ENCODE measurements at places on chromosomes 6 and 20.
A peak's percentile ranks its signal among the peaks of the same experiment; 100 is the strongest.

DNA sequence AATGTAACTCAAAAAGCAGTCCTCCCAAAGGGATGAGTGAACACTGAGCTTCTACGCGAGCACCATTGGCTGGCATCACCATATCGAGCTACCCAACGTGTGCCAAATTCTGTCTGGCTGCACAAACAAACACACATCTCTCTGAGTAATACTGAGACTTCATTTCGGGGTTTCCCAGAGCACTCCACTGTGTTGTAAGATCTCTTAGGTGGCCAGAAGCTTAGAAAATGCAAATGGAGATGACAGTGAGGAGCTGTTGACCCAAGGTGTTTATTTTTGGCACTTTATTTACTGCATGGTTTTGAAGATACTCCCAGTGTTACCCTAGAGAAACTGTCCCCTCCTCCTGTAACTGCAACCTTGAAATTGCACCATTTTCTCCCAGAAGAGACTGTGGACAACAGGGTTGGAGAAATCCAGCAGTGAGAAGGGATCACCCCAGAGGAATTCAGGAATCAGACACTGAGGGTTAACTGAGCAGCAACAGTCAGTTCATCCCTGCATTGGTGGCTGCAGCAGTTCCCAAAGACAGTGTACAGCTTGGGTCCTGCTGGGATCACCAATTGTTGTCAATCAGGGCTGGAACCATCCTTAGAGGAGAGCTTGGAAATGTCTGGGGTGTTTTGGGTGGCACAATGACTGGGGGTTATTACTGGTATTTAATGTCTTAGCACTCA, 1.0 kb upstream of the RIPOR2 start:
- DNase-seq: no peak

DNA sequence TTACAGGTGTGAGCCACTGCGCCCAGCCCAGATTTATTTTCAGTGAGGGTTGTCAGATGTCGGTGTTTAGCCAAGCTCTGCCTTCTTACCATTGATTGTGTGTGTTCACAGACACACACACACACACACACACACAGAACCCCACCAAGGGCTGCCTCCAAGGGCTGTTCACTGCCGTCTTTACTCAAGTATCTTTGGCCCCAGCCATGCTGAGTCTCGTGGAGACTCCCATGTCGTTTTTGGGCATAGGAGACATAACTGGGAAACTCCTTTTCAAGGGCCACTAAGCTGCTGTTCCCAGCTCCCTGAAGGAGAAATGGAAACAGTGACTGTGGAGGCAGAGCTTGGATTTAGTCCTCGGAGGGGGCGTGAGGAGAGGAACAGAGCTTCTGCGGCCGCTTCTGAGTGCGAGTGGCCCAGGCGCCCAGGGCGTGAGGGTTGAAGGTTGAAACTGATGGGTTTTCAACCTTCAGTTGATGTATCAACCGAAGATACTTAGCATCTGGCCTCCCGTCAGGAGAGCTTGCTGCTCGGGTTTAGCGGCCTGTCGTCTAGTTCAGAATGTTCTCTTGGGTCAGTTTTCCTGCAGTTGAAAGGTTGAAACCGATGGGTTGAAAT, 243.6 kb downstream of the TTLL2 start:
- DNase-seq: no peak

GRCh38 chr6:138562691-138563090, 63.4 kb upstream of the NHSL1 start:
- no peak for DNase-seq

- no peak for DNase-seq
These were observed 651 bp upstream of the BLTP3A start for GRCh38 chr6:34791164-34791700.

DNA sequence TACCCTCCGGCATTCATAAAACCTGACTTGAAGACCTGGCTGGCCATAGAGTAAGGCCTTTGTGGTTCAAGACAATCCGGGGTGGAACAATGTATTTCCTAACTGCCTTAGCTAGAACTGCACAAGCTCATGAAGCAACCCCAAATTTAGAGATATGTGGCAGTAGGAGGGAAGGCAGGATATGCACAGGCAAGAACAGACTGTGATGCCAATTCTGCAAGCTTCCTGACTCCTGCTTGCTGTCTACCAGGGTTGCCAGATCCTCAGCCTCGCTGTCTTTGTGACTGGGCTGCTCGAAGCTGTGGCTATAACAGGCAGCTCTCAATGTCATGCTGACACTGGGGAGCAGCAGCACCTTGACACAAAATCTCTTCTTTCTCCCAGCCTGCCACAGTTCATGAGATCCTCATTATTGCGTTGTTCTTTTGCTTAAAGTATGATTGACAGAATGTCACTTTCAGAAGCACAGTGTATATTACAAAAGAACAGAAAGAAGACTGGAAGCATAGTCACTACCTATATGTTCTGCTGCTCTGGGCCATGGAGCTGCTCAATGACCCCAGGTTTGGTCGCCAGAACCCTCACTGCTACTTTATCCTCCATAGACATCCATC, 18.3 kb upstream of the SHLD1 start:
- no peak for DNase-seq

- no peak for DNase-seq
These were observed 2.1 kb downstream of the CALHM6 start for GRCh38 chr6:116463301-116463700.

GRCh38 chr6:13573669-13574110, 711 bp upstream of the SIRT5 start:
- DNase-seq: no peak

DNA sequence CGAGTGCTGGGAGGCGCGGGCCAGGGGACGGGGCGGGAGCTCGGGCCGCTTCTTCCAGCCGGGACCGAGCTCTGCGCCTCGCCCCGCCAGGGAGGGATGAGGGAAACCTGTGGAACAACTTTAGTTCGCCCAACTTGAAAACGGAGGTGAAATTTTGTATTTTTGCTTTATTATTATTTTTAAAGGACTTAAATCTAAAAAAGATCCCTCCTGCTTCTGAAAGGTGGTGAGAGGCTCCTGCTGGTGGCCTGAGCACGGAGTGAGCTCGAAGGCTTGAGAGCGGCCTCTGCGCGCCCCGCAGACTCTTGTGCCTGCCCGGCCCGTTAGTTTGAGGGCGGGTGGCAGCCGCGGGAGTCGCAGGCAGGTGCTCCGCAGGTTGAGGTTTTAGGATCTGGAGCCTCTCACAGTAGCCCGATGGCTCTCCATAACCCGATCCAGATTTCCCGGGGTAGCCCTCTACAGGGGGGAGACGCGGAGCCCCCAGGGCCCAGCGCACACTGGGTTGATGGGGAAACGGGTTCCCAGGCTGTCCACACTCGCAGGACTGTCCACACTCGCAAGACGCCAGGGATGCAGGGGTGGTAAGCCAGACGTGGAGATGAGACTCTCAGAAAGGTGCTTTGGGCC, 46.2 kb upstream of the SUPT3H start:
- DNase-seq: no peak

GRCh38 chr20:10654630-10655029, 19.2 kb downstream of the JAG1 start:
- no peak for DNase-seq

GRCh38 chr6:20364327-20364726, 37.4 kb upstream of the E2F3 start:
- no peak for DNase-seq

- DNase-seq: no peak
These were observed 170.6 kb downstream of the OGFRL1 start for GRCh38 chr6:71459162-71459561.

GRCh38 chr6:120918137-120918536, 416.1 kb downstream of the TBC1D32 start:
- no peak for DNase-seq

GRCh38 chr20:11544029-11544678, 373.5 kb upstream of the BTBD3 start:
- peak; percentile 75 for DNase-seq

- DNase-seq: peak; percentile 78
These were observed 98.3 kb downstream of the HAO1 start for GRCh38 chr20:7841971-7842310.

- DNase-seq: no peak
These were observed 142.5 kb downstream of the KLHL32 start for GRCh38 chr6:97067045-97067444.

DNA sequence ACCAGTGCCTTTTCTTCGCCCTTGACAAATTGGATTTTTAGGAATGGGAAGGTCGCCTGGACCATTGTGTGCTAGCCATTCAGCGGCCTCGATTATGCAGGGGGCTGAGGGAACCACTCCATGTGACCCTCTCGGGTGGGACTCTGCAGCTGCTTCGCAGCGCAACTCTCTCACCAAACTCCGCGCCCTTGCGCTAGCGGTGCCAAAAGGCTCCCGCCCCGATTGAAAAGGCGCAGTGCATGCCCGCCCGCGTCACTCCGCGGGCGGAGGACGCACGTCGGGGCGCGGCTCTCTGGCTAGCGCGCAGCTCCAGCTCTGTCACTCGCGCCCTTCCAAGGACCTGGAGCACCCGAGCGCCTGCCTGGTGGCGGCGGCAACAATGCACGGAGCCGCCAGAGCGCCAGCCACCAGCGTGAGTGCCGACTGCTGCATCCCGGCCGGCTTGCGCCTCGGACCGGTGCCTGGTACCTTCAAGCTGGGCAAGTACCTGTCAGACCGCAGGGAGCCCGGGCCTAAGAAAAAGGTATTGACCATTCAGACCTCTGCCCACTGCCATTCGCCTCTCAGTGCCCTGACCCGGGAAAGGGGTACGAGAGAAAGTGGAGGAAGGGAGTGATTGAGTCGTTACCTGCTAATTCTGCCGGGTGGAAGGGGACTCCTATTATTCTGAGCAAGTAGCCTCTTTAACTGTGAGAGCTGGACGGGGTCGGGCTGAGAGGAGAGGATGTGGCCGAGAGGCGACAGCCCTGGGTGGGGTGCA, at the start of gene PRDM13:
TSS of gene PRDM13 (plus strand) at position 178 of the 760 bp plus-strand sequence. CDS start at position 380, 202 bp downstream.
- no peak for DNase-seq

DNA sequence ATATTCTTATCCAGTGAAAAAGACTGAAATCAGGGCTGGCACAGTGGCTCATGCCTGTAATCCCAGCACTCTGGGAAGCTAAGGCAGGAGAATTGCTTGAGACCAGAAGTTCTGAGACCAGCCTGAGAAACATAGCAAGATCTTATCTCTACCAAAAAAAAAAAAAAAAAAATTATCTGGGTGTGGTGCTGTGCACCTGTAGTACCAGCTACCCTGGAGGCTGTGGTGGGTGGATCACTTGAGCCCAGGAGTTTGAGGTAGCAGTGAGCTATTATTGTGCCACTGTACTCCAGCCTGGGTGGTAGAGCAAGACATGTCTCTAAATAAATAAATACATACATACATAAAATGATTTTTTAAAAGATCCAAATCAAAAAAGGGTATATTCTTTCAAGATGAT, 6.3 kb downstream of the CALHM6 start:
- DNase-seq: no peak

DNA sequence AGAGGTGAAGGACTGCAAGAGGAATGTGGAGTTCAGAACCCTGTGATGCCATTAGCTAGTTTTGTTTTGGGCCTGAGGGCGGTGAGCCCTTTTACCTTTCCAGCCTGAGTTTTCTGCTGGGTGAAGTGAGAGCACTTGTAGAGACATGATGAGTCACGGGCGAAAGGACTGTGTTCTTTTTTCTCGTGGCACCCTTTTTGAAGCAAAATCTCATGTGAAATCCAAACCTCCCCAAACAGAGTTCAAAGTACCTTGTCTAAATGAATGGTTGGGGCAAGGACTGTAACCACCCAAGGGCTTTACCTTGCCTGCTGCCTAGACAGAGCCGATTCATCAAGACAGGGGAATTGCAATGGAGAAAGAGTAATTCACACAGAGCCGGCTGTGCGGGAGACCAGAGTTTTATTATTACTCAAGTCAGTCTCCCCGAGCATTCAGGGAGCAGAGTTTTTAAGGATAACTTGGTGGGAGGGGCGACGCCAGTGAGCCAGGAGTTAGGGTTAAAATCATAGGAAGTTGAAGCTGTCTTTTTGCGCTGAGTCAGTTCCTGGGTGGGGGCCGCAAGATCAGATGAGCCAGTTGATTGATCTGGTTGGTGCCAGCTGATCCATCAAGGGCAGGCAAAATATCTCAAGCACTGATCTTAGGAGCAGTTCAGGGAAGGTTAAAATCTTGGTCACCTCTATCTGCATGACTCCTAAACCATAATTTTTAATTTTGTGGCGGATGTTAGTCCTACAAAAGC, 25.8 kb downstream of the SAMD5 start:
- no peak for DNase-seq

DNA sequence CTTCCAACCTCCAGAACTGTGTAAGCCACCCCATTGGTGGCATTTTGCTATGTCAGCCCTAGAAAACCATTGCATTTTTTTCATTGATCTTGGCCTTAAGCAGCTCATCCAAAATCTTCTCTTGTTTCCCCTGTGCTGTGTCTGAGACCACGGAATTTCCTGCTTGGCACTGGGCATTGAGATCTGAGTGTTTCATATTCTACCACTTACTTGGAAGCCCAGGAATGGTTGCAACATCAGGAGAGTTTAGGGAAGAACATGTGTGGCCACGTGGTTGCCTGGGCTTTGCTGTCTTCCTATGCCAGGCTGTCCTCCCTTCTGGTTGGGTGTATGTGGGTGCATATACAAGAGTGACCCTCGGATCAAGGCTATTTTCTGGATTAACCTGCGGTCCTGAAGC, 139.3 kb upstream of the PMEPA1 start:
- peak; percentile 49 for DNase-seq

- DNase-seq: no peak
These were observed 53.5 kb downstream of the CARMIL1 start for GRCh38 chr6:25332655-25333071.

DNA sequence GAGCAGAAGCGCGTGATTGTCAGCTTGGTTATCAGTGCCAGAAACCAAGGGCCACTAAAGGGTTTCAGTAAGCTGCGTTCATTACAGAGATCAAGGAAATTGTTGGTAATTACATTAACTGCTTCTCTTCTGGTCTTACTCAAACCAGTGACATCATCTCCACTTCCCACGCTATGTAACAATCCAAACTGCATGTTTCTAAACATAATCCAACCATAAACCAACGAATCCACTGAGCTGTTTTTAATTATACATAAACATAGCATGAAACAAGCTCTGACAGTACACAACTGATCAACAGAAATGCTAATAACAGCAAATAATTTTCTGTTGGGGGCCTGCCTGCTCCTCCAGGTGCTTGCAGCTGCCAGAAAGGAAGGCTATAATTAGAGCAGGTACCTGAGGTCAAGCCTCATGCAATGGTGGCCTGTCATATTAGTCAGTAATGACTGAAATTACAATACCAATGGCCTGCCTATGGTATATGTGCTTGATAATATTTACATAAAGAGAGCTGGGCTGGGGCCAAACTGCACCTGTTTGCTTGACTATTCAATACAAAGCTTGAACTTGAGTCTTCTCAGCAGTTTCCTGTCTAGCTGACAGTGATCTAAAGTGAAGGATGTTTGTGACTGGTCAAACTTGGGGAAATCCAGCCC, 40.1 kb downstream of the ILRUN start:
- peak; percentile 16 for DNase-seq

DNA sequence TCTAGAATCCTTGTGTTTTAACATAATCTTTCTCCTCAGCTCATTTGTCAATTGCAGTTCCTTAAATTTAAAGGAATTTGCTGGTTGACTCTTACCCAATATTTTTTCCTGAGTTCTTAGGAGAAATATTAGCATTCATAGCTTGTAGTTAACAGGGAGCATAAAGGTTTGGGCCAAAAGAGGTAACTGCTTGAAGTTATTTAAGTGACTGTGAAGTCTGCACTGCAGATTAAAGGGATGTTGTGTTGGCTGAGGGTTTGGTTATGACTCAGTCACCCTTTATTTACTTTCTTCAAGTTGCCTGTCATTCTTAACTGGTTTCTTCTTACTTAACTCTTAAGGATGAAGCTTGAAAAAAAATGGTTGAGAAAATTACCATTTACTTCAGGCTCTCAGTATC, 220.3 kb upstream of the LAMP5 start:
- peak; percentile 22 for DNase-seq
